Fibroblast of upper back skin (primary cell): ENCODE measurements at places on chromosomes 3 and 15.

GRCh38 chr3:8539419-8539818 is 37.8 kb downstream of the LMCD1 start:
- peak; percentile 81 for DNase-seq

DNA sequence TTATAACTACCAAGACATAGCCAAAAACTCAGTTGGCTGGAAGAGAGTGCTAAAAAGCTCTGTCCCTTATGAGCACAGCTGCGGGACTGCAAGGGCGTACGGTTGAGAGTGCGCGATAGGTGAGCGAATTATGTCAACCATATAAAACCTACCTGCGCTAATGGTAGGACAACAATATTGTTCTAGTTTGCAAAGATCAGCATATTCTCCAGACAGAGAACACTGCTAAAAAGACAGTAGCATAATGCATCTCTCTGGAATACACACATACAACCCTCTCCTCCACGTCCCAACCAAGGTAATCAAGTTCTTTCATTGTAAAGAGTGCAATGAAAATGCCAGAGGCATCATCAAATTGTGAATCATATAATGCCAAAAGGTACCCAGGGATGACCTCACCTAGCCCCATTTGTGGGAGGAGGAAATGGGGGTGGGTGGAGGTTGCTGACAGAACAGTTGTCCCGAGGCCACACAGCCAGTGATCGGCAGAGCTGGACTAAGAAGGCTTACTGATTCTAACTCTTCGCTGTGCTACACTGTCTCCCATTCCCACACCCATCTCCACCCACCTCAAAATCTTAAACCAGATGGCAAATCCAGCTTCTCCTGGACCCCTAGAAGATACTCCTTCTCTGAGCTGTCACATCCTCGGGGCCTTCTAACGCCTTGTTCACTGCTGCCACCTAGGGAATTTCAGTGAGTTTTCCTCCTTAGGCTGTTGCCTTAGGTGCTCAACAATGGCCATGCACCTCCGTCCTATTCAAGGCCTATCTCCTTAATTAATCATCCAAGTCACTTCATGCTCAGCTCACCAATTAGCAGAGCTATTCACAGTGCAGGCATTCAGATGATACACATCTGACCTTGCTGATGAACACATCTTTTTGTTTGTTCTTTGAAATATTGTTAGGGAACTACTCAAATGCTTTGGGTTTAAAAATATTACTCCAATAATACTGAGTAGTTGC is 60.7 kb downstream of the RPL22L1 start:
- peak; percentile 87 for DNase-seq

- DNase-seq: no peak
These were observed 168.8 kb downstream of the MEGF11 start for GRCh38 chr15:66084704-66085103.

DNA sequence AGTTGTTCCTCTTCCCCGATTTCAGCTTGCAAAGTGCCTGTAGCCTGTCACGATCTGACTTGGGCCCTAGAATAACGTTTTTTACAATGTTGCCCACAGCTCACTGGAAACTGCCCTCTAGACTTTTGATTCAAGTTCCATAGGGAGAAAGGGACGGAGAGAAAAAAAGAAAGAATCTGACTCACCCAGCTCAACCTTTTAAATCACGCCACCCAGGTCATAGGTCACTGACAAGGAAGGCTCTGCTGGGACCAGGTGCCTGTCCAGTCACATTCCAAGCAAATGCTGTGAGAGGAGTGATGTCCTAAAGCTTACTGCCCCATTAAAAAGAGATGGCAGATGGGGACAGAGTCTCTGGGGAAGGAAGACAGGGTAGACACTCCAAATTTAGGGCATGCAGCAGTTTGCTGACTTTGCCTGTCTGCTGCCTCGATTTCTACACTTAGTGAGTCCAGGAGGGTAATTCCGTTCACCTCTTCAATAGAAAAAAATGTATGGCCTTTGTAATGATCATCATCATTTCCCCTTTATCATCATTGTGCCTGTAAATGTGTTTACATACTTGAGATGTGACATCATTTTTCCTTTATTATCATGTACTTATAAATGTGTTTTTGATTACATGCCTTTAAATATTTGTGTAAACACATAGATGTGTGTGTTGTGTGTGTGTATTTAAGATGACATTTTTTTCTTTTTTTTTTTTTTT is 8.4 kb upstream of the MYO1E start:
- no peak for DNase-seq

GRCh38 chr15:39154227-39154638 is 426.6 kb upstream of the THBS1 start:
- no peak for DNase-seq

DNA sequence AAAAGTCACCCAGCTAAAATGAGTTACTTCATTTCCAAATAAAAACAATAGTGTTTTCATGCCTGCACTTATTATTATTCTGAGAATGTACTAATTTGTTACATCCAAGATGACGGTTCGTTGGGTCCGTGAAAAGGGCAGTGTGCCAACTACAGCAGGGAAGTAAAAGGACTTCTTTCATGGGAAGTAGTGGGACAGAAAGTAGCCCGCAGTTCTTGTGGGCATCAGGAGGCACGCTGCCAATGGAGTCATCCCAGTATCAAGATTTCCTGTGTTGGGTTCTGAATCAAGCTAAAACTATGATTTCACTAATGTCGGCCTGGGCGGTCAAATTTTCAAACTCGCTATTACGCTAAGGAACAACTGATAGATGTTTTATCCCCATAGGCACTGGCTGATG is 254.5 kb upstream of the SOX2 start:
- DNase-seq: no peak

DNA sequence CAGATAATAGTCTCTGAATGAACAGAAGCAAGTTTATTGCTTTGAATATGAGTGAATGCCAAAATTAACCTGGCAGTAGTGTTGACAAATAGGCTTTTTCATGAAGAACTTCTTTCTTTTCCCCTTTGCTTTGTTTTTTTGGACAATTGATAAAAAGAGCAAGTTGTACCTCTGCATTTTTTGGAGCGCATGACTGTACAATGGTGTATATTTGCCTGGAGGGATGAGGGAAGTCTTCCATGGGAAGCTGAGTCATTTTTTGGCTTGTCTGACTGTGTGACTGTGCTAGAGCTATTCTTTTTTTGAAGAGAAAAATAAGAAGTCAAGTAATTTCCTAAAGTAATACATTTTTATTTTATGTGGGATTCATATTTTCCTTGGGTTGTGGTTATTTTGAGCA is 186.9 kb downstream of the KLHL25 start:
- peak; percentile 77 for DNase-seq

- DNase-seq: no peak
These were observed 9.5 kb downstream of the RUVBL1 start for GRCh38 chr3:128113817-128114794.

DNA sequence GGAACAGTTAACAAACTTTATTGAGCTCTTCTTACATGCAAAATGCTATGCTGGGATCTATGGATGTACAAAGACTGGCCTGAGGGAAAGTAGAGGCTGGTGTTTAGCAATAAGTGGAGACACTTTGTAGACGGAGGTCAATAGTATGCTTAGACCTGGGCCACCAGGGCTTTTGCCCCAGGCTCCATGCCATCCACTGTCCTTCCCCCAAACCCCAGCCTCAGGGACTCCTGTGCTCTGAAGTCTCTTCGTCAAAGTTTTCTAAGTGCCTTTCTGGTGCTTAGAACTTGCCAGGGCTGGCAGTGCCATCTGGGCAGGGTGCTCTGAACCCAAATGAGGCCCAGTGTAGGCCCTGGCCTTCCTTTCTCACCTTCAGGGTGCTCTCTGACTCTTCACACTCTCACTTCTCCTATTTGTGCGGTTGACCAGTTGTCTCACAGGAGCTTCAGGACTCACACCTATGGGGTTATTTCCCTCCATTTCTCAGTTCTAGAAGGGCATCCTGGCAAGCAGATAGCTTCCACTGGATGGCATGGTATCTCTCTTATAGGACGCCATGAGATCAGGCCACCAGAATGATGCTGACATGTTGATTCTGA is 21.8 kb upstream of the KCNAB1 start:
- no peak for DNase-seq

DNA sequence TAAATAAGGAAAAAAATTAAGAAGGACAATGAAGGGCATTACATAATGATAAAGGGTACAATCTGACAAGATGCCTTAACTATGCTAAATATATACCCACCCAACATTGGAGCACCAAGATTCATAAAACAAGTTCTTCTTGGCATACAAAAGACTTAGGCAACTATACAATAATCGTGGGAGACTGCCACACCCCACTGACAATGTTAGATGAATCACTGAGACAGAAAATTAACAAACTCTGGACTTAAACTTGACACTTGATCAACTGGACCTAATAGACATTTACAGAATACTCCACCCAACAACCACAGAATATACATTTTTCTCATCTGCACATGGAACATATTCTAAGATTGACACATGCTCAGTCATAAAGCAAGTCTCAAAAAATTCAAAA is 53.2 kb upstream of the IGSF11 start:
- DNase-seq: no peak

- DNase-seq: no peak
These were observed 32.2 kb downstream of the ARMC8 start for GRCh38 chr3:138219255-138219654.

GRCh38 chr15:80431635-80432344 is 27.6 kb downstream of the ARNT2 start:
- DNase-seq: no peak

- peak; percentile 60 for DNase-seq
These were observed 118.3 kb upstream of the FOXB1 start for GRCh38 chr15:59885832-59886231.

- peak; percentile 30 for DNase-seq
These were observed 49.1 kb downstream of the IQCH start for GRCh38 chr15:67303490-67304363.

DNA sequence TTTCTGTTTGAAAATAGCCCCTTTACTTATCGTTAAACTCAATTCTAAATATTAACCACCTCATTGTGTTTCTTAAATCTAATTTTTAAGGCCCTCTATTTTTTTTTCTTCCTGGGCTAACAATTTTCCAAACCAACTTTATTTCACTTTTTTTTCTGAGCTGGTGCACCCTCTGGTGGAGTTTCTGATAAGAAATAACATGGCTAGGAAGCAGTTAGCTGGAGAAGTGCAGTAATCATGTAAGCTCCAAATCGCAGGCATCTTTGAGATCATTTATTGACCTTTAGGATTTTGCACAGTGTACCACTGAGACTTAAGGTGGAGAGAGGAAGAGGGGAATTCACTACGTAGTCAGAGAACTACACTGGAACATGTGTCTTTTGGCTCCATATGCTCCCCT is 6.4 kb downstream of the TMEM207 start:
- peak; percentile 36 for DNase-seq

GRCh38 chr3:194874206-194874605 is 188.5 kb downstream of the FAM43A start:
- no peak for DNase-seq
